ENCODE measurements at places on chromosomes 6 and 20. TPM values are rescaled to one million over a fixed set of nuclear protein-coding genes. Genes with fewer than 3 reads are reported as not detected.

Gene CYP24A1
- total RNA-seq: not detected

Gene CD93
- total RNA-seq: not detected

Gene SMLR1
- total RNA-seq: not detected

Gene UBD
- not detected for total RNA-seq

Gene FNDC11
- 1.7 TPM for total RNA-seq

Gene HAO1
- total RNA-seq: not detected

Gene OGFRL1
- total RNA-seq: 12.4 TPM

Gene PLN
- total RNA-seq: 0.58 TPM

Gene PREP
- 12.1 TPM for total RNA-seq
